Inflammatory macrophage treated with lipopolysaccharide for 1 hour (primary cell): ENCODE measurements at places on chromosomes 3 and 15.

GRCh38 chr15:60829416-60829815 is 350.5 kb upstream of the ICE2 start:
- DNase-seq: no peak

DNA sequence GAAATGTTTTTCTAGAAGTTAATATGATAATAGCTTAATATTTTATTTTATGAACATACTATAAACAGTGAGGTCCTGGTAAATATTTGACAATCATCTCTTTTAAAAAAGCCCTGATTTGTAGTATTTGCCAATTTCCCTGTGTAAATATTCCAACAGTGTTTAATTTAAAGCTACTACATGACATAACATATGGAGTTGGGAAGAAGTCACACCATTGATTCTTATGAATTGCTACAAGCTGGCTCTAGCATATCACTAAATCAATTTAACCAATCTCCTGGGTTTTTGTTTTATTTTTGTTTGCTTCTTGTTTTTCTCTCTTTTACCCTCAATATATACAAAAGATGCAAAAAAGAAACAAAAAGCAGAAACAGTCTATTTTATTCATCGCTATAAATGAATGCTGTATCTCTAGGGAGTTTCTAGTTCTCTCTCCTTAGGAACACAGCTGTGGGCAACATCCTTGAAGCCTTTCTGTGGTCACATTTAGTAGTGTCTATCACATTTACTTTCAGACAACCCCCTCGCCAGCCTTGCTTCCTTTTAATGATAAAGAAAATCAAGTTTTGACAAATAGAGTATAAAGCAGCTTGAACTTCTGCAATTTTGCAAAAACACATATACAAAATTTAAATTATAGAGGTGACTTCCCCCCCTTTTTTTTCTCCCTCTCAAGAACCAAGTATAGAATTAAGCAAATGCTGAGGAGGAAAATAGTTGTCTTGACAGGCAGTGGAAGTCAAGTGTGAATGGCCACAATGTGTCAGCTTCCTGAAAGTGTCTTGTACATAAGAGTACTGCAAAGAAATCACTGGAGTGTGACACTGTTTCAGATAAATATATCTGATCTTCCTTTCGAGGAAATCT is 21.4 kb downstream of the CCR1 start:
- peak; percentile 32 for DNase-seq

GRCh38 chr3:40631341-40631995 is 106.7 kb downstream of the ZNF621 start:
- no peak for DNase-seq

DNA sequence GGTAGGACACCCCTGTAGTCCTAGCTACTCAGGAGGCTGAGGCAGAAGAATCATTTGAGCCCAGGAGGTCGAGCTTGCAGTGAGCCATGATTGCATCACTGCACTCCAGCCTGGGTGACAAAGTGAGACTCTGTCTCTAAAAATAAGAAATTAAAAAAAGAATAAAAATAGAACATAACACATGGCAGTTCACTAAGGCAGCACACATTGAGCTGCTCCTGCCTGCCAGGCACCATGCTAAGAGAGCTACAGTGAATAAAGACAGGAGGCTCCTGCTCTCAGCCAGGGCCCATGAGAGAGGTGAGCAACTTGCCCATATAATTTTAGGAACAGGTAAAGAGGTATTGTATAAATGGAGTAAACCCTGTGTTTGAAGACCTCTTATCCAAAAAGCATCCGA is 54.3 kb downstream of the EBLN2 start:
- DNase-seq: no peak

DNA sequence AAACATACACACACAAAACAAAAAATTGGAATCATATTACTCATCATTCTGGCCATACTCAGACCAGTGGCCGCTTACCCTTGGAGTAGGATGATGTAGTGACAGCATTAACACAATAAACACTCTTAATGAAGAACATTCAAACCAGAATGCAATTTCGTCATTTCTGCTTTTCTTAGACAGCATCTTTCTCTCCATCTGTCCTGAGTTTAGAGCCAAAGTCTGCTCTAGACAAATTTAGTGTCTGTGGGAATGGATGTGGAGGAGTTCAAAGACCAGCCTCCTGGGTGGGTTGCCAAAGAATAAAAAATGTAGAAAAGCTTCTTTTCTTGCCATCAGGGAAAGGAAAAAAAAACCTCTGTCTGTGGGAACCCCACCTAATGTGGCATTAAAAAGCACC is 212.4 kb upstream of the POU1F1 start:
- no peak for DNase-seq

DNA sequence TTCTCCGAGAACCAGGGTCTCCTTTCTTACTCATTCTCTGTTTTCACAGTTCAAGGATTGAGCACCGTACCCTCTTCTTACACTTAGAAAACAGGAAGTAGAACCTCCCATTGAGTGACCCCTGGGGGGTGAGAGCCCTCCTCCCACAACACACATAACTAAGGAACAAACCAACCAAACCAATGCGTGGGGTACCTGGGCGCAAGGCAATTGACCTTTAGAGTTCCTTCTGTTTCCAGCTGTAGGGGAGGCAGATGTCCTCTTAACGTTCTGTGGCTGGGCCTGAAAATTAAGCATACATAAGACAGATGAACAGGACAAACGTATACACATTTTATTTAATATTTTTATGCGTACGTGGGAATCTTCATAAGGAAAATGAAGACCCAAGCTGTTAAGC is 33.5 kb upstream of the TIMP4 start:
- DNase-seq: no peak

GRCh38 chr3:155323063-155323666 is 29.7 kb upstream of the STRIT1 start:
- peak; percentile 48 for DNase-seq

- DNase-seq: no peak
Measured at GRCh38 chr3:193783166-193783896, 190.3 kb downstream of the OPA1 start.

- DNase-seq: no peak
Measured at GRCh38 chr15:34652726-34653033, 69.2 kb upstream of the GOLGA8B start.

GRCh38 chr15:63288342-63288741 is 10.9 kb downstream of the APH1B start:
- DNase-seq: no peak
